ENCODE measurements at places on chromosomes 7 and 10.

DNA sequence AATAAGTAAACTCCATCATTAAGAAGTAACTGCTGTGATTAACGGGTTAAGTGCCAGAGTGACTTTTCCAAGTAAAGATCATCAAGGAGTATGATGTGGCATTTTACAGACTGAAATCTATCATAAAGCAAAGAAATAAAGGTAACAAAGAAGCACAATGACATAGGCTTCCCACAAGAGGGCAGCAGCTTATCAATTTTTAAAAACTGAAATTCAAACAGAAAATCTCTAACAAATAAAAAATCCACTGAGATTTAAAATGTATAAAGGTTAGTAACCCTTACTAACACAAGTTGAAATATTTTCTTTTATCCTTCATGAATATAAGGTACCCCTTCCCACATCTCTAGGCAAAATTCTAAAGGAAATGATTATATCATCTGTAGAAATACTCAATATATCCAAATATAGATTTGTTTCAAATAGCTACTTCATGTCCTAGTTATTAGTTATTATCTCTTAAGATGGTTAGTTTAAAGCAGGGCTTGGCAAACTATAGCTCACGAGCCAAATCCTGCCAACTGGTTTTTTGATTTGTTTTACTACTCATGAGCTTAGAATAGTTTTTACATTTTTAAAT lies 29.2 kb downstream of the FAM3C start:
- no peak for DNase-seq

- DNase-seq = no peak
Observed at GRCh38 chr10:122163174-122164022, 107.7 kb upstream of the BTBD16 start.

GRCh38 chr7:40436710-40437109 lies 301.9 kb downstream of the SUGCT start:
- DNase-seq = no peak

GRCh38 chr10:78491812-78492211 lies 458.1 kb downstream of the RPS24 start:
- no peak for DNase-seq

GRCh38 chr7:18529239-18529638 lies 33.7 kb downstream of the HDAC9 start:
- DNase-seq = no peak

GRCh38 chr7:473870-474604 lies 45.6 kb downstream of the PDGFA start:
- DNase-seq = no peak

GRCh38 chr10:132153616-132154217 lies 33.0 kb upstream of the DPYSL4 start:
- DNase-seq = no peak

DNA sequence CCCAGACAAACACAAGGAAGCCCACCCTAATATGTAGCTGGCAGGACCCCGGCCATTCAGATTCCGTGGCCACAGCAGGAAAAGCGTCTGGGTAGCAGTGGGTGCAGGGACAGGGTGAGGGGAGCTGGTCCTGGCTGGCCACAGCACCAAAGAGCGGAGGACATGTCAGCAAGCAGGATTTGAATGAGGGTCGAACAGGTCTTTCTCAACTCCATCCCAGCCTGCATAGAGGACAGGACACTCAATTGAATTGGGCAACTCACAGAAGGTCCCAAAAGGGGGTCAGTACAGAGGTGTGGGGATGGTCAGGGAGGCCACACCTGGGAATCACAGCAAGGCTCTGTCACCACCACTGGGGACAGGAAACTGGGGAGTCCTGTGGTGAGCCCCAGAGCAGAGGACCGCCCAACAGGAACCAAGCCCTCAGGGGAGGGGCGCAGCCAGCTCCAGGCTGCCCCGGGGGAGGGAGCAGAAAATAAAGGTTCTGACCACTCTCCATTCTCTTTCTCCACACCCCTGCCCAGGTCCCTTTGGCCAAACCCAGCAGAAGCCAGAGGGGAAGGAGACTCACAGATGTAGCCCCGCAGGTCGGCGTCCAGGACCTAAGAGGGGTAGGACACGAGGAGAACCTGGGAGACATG lies 108.7 kb upstream of the PPP2R2D start:
- no peak for DNase-seq

DNA sequence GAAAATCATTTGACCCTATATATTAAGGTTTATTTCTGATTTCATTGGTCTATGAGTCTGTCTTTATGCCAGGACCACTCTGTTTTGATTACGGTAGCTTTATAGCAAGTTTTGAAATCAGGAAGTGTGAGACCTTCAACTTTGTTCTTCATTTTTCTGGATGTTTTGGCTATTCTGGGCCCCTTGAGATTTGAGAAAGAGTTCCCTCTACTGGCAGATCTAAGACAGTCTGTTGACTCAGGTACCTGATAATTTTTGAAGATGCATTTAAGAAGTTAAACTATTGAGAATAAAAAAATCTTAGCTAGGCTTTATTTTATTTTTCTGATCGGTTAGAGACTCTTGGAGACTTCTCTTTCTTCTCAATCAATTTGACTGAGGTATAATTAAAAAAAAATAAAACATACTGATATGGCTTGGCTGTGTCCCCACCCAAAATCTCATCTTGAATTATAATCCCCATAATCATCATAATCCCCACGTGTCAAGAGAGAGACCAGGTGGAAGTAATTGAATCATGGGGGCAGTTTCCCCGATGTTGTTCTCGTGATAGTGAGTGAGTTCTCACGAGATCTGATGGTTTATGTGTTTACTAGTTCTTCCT lies 209.2 kb downstream of the SNX10 start:
- DNase-seq = peak; percentile 64

GRCh38 chr10:94623572-94623971 lies 60.0 kb upstream of the CYP2C18 start:
- DNase-seq = no peak

DNA sequence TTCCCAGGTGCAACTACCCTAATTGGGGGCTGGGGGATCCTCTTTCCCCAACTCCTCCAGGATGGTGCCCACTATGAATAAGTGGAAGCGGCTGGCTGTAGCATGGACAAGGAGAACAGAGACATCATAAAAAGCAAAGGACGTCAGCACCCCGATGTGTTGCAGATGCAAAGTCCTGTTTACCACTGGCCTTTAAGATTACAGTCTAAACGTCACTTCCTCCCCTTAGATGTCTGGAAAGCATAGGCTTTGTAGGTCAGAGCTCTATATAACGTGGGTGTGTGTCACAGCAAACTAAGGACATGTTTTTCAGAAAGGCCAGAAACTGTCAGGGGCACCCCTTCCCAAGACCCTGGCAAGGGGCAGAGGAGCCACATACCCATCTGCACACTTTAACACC lies 7.9 kb downstream of the COBL start:
- DNase-seq = no peak

DNA sequence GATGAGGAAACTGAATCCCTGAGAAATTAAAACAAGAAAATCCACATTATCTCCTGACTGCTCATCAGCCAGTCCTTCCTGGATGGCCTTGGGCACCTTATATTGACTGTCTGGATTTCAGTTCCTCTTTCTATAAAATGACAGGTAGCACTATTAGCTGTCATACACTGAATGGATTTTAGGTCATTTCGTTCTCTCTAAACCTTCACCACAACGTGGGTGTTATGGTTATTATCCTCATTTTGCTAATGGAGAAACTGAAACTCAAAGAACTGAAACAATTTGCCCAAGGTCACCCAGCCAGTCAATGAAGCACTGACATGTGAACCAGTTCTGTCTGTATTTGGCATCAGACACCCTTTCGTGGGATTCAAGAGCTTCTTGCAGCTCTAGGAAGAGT lies 193.8 kb downstream of the CYP26A1 start:
- peak; percentile 66 for DNase-seq

- no peak for DNase-seq
Observed at GRCh38 chr7:36958111-36958733, 233.9 kb upstream of the AOAH start.

- DNase-seq = no peak
Observed at GRCh38 chr10:123117644-123118417, 17.9 kb upstream of the HMX3 start.

DNA sequence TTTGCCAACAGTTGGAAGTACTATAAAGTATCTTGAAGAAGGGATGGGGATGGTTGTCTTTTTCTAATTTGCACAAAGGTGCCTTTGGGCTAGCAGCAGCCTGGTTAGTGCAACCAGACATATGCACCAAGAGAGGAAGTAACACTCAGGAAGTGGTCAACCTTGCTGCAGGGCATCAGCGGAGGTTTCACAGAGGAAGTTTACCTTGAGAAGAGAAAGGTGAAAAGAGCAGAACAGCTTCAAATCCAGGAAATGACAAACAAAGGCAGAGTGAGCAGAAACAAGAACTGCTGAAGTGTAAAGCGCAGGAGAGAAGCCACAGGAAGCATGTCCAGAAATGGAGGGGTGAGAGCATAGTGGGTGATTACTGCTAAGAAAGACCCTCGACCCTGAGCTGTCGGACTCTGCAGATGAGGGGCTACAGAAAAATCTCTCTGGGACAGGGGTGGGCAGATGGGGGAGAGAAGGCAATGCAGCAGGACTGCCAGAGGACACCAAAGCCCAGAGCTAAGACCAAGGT lies 66.9 kb downstream of the STK17A start:
- DNase-seq = peak; percentile 65

- no peak for DNase-seq
Observed at GRCh38 chr7:121561717-121562116, 165.6 kb upstream of the FAM3C start.

GRCh38 chr10:102604439-102604841 lies 39.8 kb upstream of the TRIM8 start:
- DNase-seq = no peak

GRCh38 chr10:55091691-55092328 lies 290.8 kb upstream of the PCDH15 start:
- DNase-seq = peak; percentile 3

DNA sequence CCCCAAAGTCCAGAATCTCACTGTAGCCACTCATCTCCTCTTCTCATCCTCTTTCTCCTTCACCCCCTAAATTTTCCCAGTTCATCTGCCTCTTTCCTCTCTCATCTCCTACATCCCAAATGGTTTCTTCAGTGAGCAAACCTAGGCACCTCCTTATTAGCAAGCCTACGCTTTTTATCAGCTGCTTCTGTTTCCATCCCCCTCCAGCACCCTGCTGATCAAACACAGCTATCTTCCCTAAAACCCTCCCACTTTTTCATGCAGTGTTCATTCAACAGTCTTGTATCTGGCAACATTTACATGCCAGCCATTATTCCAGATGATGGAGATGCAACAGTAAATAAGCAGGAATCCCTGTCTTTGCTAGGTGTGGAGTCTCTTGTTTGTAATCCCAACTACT lies 3.3 kb upstream of the ABRAXAS2 start:
- DNase-seq = no peak

DNA sequence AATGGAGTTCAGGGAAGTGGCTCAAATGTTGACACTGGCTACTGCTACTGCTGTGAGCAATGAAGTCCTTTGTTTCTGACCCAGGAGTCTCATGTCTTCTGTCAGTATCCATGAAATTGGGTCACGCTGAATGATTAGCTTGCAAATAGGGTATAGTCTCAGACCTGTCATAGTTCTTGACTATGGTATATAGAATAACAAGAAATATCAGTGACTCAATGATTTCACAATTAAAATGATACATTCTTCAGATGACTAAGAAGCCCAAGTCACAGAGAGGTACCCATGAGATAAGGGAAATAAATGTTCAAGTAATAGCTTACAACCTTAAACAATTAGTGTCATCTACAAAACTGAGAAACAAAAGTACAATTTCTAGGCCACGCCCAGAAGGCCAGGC lies 89.3 kb downstream of the LYZL2 start:
- no peak for DNase-seq

DNA sequence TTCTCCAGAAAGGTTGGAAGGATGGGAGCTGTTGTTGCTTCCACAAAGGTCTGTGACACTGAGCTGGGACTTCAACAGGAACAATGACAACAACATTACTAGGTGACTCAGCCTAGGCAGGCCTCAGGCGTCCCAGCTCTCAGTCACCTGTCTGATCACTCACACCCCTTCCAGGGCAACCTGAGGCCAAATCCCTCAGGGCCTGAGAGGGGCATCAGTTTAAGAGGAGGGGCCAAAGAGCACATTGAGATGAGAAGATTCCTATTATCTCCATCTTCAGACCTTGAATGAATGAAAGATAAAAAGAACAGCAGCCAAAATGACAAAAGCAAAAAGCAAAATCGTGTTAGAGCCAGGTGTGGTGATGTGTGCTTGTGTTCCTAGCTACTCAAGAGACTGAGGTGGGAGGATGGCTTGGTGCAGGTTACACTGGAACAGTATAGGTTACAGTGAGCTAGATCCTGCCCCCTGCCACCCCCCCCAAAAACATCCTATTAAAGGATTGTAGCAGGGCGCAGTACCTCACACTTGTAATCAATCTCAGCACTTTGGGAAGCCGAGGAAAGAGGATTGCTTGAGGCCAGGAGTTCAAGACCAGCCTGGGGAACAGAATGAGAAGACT lies at the start of gene ATG9B:
ATG9B (minus strand) TSS at position 60 of the 622 bp plus-strand sequence. CDS start 71 bp downstream, outside the sequence.
- DNase-seq = no peak

DNA sequence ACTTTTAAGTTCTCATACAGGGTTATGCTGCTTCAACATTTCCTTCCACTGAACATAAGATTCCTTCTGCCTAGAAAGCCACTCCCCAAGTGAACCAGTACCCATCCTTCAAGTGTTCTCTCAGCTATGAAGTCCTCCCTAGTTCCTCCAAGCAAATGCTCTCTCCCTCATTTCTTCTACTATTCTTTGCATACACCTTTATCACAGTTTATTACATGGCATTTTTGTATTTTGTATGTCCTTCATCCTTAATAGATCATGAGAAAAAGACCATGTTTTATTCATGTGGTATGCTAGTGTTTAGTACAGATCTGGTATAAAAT lies 1.9 kb downstream of the SYPL1 start:
- DNase-seq = no peak

Measured in GM20000 (cell line).